ENCODE measurements at places on chromosomes 3 and 15.

GRCh38 chr3:46456118-46456517 is 8.6 kb downstream of the LTF start:
- no peak for DNase-seq

- no peak for DNase-seq
Observed at GRCh38 chr15:74336061-74337005, 31.1 kb downstream of the CYP11A1 start.

DNA sequence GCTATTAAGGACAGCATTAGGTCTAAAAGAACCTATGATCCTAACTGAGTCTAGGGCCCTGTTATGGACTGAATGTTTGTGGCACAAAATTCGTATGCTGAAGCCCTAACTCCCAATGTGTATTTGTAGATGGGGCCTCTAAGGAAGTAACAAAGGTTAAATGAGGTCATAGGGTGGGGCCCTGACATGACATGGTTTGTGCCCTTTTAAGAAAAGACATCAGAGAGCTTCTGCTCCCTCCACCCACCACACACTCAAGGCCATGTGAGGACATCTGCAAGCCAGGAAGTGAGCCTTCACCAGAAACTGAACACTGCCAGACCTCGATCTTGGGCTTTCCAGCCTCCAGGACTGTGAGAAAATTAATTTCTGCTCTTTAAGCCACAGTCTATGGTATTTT is 49.2 kb downstream of the PHC3 start:
- DNase-seq = no peak

GRCh38 chr3:170644711-170645110 is 58.8 kb upstream of the SLC7A14 start:
- no peak for DNase-seq

- DNase-seq = peak; percentile 99
Observed at GRCh38 chr3:175150812-175151401, 291.8 kb downstream of the NAALADL2 start.

- no peak for DNase-seq
Observed at GRCh38 chr3:152860736-152861135, 25.8 kb downstream of the P2RY1 start.

DNA sequence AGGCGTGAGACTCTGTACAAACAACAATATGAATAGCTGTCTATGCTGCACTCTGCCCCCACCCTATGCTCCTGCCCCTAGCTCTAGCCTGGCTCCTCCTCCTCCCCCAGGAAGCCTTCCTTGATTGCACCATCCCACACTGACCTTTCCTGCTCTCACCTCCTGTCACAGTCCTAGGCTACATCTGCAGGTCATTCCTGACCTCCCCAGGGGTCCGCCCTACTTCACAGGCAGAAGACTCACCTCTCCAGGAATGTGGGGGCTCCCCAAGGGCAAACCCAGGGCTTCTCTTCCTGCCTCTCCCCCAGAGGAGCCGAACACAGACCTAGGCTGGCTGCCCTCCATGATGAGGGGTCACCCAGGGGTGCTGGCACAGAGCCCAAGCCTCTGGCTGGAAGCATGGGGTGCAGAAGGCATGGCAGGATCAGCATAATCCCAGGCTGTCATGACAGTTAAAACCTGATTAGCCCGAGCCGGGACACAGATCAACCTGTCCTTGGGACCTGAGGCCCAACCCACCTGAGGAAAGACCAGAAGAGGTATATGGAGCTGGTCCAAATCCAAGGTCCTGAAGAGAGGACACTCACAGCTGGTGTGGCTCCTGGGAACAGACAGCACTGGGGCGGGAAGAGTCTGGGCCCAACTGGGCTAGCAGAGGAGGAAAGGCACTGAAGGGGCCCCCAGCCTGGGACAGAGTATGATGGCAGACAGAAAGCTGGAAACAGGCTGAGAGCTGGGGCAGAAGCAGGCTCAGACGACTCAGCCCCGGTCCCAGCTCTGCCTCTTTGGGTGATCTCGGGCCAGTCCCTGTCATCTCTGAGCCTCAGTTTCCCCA is 5.9 kb downstream of the SEMA7A start:
- no peak for DNase-seq

GRCh38 chr3:153137626-153138025 is 24.4 kb upstream of the RAP2B start:
- DNase-seq = no peak

GRCh38 chr15:79970181-79970580 is 815 bp downstream of the BCL2A1 start:
- DNase-seq = no peak

- DNase-seq = no peak
Observed at GRCh38 chr15:38130740-38131498, 121.7 kb upstream of the SPRED1 start.

DNA sequence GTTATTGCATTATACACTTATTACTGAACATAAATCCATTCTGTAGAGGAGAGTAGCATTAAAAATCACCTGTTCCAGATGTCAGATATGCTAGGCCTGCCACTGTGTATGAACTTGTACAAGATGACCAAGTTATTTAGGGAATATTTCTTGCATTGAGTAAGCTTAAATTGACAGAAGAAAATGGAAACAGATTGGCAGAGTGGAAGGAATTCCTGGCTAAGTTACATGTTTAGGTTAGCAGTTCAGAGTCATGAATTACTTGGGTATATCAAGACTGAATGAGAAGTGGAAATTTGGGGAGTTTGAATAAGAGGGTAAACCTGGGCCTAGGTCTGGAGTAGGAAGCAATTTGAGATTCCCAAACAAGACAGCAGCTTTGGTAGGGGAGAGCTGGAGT is 44.6 kb downstream of the ARHGAP31 start:
- DNase-seq = no peak

DNA sequence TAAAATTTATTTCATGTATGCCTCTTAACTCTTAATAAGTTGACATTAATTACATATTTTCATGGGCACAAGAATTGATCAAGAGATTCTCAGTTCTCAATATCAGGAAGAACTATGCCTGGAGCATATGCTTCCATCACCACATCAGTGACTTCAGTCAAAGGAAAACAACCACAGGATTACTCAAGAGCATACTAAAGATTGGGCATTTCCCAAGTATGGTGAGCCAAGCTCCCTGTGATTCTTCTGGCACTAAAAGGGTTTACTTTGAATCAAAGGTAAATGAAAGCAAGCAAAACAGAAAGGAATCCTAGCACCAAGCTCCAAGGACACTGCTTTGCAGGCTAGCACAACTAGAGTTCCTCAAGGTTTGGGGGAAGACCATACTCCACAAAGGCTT is 44.6 kb downstream of the FMN1 start:
- DNase-seq = no peak

DNA sequence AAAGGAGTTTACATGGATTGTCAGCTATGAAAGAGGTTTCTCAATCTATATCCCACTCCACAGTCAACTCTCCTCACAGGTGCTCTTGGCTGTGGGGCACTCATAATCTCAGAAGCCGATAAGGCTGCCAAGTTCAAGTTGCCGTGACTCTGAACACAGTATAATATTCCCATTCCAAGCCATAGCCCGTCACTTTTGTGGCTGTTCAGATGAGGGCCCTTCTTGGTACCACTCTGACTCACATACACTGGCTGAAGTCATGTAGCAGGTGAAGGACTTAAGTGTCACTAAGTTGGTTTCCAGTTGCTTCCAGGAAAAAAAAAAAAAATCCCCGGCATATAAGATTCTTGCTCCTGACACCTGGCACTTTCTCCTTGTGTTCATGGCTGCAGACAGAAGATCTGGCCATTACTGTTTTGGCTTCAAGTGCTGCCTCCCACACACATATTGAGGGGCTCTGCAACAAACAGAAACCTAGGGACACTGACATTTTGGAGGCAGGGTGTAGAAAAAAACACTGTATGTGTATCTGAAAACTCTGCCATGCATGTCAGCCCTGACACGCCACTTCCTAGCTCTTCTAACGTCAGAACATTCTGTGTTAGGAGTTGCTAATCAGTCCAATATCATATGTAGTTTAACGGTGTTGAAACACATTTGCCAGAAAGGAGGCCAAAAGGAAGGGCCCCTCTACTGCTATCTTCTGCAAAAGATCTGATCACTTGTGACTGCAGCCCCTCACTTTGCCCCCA is 170.2 kb upstream of the ICE2 start:
- DNase-seq = no peak

GRCh38 chr3:7973006-7973405 is 528.6 kb upstream of the LMCD1 start:
- DNase-seq = no peak

DNA sequence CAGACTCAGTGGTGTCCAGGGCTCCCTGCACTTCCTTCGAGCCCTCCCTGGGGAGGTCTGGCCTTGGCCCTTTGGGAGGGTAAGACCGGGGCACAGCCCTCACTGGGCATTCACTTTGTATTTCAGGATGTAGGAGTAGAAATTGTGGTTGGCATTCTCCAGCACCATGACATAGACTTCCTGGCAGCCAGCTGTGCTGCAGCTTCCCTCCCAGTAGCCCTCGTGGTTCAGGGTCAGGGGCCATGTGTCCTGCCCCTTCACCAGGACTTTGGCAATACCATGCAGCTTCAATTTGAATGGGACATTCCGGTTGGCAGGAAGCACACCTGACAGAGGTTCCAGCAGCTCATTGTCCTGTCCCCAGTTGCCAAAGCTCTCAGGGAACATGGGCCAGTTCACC is 47.3 kb downstream of the KY start:
- no peak for DNase-seq

DNA sequence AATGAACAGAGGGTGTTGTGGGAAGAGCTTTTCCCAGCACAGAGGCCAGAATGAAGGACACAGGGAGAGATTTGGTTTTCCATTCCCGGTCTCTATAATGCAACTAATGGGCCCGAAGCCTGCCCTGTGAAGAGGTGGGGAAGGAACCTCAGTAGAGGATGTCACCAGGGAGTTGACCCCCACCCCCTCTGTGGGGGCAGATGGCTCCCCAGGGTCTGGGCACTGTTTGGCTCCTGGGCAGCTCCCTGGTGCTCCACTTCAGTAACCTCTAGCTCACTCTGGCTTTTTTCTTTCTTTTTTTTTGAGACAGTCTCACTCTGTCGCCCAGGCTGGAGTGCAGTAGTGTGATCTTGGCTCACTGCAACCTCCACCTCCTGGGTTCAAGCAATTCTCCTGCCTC is 109.1 kb upstream of the DLG1 start:
- DNase-seq = no peak

Data from NCI-H146 (cell line).